Fibroblast of skin of right quadriceps (primary cell): ENCODE measurements at places on chromosomes 16 and 17.
A peak's percentile ranks its signal among the peaks of the same experiment; 100 is the strongest.

DNA sequence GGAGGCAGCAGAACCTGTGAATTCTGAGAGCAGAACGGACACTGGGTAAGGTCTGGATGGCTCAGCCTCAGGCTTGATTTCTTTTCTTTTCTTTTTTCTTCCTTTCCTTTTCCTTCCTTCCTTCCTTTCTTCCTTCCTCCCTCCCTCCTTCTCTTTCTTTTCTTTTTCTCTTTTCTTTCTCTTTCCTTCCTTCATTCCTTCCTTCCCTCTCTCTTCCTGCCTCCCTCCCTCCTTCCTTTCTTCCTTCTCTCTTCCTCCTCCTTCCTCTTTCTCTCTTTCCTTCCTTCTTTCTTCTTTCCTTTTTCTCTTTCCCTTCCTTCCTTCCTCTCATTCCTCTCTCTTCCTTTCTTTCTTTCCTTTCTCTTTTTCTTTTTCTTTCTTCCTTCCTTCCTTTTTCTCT, 38.0 kb downstream of the OR3A1 start:
- no peak for DNase-seq

GRCh38 chr17:28057731-28058246, 15.3 kb downstream of the NLK start:
- DNase-seq = peak; percentile 31

DNA sequence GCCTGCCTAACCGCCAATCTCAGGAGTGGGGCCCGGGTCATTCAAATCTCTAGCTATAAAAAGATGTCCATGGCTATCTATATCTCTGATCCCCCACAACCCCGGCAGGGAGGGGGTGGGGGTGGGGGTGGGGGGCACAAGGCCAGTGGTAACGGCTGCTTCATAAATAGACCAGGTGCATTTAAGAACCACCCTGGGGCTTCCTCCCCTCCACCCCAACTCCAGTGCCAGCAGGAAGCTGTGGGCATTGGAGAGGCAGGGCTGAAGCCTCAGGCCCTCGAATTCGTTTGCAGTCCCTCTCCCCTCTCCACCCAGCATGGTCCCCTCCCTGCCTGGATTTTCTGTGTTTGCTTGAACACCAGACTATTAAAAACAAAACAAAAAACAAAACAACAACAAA, 56.0 kb downstream of the RAP1GAP2 start:
- DNase-seq = no peak

DNA sequence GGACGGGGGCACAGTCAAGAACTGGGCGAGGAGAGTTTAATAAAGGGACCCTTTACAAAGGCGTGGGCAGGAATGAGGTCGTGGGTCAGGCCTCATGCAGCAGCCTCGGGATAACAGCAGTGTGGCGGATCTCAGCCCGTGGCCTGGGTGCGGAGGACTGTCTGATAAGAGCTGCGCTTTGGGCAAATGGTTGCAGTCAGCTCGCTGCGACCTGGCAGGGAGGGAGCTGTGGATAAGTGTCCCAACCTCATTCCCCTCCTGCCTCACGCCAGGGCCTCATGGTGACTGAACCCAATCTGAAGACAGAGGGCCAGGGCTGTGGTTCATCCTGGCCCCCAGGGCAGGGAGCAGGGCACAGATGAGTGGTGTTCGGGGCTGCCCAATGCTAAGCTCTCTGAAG, 13.6 kb downstream of the SMTNL2 start:
- no peak for DNase-seq

DNA sequence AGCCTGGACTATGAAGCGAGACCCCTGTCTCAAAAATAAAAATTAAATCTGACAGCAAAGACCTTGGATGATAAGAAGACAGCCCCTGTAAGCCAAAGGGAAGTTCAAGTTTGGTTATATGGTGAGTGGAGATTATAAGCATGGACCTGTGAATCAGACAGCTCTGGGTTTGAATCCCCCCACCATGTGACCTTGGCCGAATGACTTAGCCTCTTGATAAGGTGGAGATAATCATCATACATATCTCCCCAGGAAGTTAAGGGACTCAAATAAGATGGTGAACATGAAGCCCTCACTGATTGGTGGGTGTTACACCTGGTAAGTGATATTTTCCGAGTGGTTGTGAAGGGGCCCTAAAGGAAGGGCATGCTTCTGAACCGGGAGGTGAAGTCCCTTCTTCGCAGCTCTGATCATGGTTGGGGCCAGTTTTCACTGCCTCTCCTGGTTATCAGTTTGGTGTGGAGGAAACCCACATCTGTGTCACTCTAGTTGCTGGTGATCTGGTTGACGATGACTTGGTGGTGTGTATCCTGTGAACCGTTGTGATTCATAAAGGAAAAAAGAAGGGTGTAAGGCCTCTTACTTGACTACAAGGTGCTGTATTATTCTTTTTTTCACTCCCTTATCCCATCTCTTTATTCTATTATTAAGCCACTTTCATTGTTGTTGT, 61.7 kb upstream of the CLEC18A start:
- no peak for DNase-seq

DNA sequence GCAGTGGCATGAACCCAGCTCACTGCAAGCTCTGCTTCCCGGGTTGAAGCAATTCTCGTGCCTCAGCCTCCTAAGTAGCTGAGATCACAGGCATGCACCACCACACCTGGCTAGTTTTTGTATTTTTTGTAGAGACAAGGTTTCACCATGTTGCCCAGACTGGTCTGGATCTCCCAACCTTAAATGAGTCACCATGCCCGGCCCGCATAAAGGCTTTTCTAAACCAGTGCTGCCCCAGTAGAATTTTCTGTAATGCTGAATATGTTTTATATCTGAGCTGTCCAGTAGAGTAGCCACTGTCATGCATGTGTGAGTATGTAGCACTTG, 36.9 kb upstream of the WSB1 start:
- no peak for DNase-seq

- DNase-seq = no peak
Observed at GRCh38 chr17:33050611-33051140, 59.0 kb downstream of the SPACA3 start.

GRCh38 chr16:85334718-85335583, 222.7 kb upstream of the CIBAR2 start:
- DNase-seq = no peak

GRCh38 chr17:4090898-4091297, 51.9 kb downstream of the ZZEF1 start:
- no peak for DNase-seq

GRCh38 chr17:78475211-78475610, 96.8 kb downstream of the PGS1 start:
- no peak for DNase-seq

DNA sequence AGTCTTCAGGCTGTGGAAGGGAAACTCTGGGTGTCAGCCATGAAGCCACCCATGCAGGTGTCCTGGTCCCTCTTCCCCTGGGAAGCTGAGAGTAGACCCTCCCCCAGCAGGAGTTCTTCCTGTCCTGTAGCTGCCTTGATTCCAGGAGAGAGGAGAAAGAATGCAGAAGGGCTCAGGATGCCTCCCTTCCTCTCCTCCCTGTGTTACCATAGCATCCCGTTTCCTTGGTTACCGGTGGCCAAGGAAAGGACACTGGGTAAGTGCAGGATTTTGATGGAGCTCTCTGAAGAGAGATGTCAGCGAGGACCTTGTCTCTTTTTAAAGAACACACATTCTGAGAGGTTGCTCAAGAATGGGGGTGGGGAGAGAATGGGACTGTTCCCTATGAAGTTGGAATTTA, 304.1 kb upstream of the N4BP1 start:
- DNase-seq = no peak

DNA sequence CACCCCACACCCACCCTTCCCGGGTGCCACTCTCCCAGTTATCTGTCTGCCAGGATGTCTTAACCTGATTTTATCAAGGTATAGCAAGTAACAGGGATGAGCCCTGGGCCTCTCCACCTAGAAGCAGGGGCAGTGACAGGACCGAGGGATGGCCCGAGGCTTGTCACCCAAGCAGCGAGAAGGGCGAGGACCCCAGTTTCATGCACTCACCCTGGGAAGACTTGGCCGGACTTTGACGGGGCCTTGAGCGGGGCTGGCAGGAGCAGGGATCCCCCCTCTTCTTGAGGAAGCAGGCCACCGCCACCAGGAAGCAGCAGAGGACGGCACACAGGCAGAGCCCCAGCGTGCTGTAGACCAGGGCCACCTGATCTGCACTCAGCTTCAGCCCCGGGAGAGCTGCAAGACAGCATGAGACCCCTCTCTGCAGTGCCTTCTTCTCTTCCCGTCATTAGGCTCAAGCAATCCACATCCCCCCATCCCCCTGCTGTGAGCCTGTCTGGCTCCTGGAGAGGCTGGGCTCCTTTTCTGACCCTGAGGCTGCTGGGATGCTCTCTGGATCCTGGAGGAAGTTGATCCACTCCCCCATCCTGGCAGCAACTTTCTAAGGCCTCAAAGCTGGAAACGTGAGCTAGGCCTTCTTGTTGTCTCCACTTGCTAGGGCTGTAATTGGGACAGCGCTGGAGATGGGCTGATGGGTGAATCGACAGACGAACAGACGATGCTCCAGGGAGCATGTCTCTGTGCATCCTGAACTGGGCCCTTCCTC, 31.6 kb downstream of the TNFRSF13B start:
- no peak for DNase-seq

DNA sequence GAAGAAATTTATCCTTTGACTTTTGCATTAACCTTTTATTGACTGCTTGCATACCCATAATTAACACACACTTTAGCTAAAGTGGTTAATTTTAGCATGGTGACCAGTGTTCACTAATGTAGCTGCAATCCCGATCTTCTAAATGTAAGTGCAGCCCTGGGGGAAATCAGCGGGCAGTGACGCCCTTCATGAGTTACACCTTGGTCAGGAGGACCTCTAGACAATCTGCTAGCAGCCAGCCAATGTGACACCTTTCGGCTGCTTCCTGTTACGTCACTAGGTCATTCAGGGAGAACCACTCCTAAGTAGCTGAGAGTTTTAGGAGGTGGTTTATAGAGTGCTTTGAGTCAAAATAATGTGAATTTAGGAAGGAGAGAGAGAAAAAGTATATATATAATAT, 180.5 kb downstream of the IRX3 start:
- no peak for DNase-seq

- no peak for DNase-seq
Observed at GRCh38 chr16:2252806-2253148, 1.4 kb upstream of the ECI1 start.

DNA sequence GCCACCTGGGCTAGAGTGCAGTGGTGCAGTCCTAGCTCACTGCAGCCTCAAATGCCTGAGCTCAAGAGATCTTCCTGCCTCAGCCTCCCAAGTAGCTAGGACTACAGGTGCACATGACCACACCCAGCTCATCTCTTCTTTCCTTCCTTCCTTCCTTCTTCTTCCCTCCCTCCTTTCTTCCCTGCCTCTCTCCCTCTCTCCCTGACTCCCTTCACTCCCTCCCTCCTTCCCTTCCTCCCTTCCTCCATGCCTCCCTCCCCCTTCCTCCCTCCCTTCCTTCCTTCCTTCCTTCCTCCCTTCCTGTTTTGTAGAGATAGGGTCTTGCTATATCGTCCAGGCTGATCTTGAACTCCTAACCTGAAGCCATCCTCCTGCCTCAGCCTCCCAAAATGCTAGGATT, 23.5 kb upstream of the USP36 start:
- no peak for DNase-seq

- DNase-seq = no peak
Observed at GRCh38 chr17:6394055-6394606, 40.8 kb downstream of the AIPL1 start.

DNA sequence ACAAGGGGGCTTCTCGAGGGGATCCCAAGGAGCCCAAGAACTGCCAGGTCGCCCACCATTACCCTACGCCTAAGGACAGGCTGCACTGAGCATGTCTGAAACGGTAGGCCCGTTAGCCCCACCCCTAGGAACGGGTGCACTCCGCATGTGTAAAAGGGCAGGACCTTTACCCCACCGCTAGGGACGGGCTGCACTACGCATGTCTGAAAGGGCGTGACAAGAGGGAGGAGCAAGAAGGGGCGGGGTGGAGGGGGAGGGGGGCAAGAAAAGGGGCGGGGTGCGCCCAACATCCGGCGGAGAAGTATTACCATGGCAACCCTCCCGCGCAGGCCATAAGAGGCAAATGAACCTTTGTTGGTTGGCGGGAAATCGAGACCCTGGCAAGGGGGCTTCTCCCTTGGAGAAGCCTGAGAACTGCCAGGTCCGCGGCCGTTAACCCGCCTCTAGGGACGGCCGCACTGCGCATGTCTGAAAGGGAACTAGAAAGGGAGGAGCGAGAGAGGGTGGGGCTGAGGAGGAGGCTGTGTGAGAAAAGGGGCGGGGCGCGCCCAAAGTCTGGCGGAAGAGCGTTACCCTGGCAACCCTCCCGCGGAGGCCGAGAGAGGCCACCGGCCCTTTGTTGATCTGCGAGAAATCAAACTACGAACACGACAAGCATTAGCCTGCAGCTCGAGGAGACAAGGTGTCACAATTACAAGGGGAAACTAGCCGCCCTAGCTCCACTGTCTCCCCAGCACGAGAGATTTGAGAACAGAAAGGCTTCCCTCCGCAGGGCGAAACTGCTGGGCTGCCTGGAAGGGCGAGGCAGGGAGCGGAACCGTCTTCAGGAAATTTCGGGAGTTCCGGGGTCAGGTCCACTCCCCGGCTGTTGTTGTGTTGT, 2046.8 kb downstream of the TP53TG3F start:
- DNase-seq = no peak

GRCh38 chr16:35841632-35842031, 2382.2 kb downstream of the TP53TG3F start:
- no peak for DNase-seq

DNA sequence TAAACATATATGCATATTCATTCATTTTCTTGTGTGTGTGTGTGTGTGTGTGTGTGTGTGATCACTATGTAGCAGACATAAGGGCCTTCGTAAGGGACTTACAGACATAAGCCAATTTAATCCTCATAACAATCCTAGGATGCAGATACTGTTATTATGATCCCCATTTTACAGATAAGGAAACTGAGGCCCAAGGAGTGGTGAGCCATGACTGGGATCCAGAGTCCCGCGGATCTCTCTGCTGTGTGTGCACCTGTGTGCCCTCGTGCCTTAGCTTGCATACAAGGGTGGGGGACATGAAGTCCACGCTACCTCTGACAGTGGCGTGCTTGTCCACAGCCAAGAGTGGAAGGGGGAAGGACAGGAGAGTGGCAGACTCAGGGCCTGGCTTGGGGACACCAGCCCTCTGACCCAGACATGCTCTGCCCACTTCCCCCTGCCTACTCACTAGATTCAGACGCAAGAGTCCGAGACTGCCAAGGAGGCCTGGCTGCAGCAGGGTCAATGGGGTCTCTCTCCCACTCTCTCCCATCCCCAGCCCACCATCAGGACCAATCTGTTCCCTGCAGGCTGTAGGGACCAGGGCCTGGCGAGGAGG, 9.8 kb upstream of the SMTNL2 start:
- no peak for DNase-seq

DNA sequence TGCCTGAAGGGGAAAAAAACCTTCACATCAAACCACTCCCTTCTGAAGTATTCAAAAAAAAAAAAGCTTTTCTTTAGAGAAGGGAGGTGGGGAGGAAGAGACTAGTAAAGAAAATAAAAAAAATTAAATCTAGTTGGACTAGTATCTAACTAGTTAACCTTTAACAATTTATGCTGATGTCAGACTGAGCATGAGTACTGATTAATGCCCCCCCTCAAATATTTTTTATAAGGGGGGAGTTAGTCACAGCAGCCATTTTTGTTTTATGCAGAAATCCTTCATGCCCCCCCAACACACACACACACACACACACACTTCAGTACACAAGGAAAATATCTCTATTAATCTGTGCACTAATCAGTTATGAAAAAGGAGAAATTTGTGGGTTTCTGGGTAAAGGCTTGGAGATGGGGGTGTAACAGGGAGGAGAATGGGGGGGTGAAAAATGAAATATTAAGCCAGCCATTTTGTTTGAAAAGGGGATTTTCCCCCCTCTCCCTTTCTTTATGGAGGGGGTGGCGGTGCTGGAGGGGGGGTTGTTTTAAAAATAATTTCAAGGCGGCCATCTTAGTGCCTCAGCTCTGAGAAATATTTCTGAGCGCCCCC, 4.7 kb upstream of the CHD3 start:
- DNase-seq = peak; percentile 66
